ENCODE measurements at places on chromosomes 1 and 21.

DNA sequence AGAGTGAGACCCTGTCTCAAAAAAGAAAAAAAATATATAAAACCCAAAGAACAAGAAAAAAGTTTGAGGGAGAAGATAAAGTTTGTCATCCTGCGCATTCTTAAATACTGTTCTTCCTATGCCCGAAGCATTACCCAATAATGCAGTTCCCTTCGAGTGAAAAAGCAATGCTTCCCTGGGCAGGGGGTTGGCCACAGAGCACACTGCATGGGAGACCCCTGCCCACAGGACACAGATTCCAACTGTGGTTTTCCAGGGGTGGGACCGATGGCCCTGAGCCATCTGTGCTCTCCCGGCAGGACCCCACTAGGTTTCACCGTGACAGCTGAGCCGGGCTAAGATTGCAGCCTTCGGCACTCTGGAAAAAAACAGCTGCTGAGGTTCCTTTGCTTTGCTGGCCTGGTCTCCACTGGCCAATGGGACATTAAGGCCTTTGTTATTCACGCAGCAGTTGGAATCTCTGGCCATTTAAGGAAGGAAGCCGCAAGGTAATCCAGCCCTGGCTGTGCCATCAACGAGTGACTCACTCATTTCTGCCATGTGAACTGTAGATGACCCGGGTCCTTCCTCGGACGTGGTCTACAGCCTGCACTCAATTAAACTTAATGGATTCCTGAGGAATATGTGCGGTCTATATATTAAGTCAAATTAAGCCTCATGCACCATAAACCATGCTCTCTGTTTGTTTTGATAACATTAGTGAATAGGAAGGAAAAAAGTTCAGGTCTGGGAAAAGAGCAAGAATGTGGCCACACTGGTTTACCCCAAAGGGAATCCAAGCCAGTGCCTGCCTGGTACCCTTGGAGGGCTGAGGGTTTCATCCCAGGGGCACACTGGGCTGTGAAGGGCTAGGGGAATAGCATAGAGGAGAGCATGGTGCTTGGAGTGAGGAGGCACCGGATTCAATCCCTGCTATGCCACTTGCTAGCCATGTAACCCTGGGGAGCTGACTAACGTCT, 163.2 kb downstream of the ZBTB18 start:
- DNase-seq, result no peak

GRCh38 chr1:239547987-239548386, 161.6 kb downstream of the CHRM3 start:
- no peak for DNase-seq

- DNase-seq, result no peak
Measured at GRCh38 chr1:87513966-87514660, 185.4 kb downstream of the LMO4 start.

DNA sequence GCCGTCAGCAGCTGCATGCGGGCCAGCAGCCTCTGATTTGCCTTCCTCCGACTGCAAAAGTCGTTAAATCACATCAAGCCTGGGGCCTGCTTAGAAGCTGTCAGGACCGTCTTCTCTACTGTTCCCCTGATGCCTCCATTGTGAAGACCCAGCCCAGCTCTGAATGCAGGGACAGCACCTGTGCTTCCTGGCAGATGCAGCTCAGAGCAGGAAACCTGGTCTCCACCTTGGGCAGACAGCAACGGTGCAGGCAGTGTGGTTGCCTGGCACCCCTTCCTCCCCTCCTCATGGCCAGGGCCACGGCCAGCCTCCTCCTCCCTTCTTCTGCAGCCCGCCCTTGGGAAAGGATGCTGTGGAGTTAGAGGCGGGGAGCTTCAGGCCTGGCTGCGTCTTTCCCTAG, 92.3 kb upstream of the COL6A1 start:
- DNase-seq, result no peak

DNA sequence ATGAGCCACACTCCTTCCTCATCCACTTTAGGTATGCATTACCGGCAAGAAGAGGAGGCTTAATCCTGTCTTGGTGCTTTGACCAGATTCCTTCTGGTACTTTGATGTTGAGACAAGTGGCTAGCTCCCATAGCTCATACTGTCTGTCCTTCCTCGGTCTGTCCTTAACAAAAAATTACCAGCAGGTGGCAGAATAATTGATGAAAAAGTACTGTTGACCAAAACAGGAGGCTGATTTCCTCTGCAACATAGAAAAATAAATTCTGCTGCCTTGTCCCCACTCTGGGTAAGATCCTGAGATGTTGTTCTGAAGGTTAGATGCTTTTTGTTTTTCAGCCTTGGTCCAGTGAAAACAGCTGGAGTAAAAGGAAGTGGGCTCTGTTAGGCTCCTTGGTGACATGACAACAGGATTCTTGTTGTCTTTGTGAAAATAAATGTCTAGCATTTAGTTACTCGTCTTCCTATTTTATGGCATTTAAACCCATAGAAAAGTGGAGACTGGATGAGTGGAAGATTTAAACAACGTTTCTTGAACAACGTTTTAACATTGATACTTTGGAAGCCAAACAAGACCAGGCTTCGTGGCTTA, 11.2 kb upstream of the HJV start:
- no peak for DNase-seq

DNA sequence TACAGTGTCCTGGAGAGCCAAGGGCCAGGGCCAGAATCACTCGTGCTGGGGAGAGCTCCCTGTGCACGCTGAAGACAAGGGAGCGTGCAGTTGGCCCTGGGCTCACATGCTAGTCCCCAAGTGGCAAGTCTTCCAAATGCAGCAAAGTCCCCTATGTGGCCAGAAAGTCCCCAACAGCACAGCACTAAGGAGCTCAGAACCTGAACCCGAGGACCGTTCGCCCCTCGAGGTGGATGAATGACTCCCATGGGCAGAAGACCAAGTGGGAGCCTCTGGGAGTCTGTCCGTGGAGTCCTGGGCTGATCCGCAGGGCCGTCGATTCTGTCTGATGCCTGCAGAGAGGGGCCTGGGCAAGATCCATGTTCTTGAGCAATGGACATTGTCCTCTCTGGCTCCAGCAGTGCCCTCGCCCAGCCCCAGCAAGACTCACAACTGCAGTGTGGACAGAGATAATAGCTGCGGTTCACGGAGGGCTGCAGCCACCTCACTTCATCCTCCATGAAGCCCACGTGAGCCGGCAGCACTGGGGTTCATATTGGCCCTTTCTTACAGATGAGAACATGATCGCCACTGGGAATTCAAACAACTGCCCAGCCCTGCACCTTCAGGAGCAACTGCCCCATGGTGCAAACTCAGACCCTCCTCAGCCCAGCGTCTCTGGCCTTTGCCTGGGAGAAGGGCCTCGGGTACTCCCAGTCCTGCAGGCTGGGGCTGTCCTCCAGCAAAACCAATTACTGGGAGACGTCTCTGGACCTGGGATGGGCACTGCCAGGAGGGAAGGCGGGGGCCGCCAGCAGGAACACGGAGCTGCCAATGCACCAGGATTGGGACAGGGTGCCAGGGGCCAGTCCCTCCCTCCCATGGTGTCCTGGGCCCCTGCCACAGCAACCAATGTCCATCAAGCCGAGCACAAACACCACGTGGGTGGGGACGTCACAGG, 243.7 kb downstream of the NPHP4 start:
- DNase-seq, result no peak

DNA sequence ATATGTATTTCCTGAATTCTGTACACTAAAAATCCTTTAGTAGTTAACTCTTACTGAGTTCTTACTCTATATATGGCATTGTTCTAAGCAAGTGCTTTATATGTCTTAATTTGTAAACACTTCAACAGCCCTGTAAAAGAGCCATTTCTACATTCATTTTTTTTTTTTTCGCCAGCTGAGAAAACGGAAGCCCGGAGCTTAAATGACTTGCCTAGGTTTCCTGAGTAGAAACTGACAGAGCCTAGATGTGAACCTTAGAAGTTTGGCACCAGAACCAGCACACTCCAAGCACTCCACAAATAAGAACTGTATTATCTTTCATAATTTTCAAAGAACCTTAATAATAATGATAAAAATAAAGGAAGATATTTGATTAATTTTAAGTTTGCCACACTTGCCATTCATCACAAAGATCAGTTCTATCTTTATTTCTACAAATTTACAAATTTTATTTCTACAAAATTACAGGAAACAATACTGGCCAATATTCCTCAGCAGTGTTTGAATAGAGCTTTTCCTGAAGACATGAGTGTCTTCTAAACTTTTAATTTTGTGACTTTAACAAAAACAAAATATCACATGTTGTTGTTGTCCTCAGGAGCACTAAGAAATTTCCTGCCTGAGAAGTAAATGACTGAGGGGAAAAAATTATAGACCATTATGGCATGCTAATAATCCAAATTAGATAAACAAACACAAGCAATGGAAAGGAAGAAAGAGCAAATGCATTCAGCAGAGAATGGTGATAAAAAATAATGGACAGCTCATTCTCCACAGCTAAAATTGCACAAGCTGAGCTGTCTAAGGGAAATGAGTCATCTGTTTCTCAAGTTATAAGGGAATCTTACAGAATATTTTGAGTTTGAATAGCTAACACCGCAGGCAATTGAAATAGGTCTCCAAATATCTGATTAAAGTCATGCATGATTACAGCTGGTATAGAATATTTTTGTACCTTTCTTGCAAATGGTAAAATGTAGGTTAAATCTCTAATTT, 71.2 kb downstream of the DPYD start:
- no peak for DNase-seq

DNA sequence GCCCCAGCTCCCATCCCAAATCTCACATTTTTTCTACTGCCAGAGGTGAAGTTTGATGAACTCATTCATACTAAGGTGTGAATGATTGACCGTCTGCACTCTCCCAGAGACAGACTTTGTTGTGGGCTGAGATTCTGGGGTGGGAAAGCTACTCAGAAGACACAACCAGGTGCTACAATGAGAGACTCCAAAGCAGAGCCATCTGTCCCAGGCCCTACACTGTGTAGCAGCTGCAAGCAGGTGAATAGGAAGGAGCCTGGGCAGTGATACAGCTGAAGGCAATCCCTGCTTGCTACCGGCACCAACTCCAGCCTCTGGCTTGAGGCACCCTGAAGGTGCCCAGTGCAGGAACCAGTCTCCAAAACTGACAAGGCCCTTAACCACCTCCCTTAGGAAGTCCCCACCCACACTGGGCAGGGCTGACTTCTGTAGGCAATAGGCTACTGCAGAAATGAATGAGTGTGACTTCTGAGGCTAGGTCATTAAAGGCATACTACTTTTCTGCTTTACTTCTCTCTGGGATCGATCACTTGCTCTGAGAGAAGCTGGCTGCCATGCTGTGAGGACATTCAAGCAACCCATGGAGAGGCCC, 79.7 kb upstream of the RUNX3 start:
- DNase-seq, result no peak

DNA sequence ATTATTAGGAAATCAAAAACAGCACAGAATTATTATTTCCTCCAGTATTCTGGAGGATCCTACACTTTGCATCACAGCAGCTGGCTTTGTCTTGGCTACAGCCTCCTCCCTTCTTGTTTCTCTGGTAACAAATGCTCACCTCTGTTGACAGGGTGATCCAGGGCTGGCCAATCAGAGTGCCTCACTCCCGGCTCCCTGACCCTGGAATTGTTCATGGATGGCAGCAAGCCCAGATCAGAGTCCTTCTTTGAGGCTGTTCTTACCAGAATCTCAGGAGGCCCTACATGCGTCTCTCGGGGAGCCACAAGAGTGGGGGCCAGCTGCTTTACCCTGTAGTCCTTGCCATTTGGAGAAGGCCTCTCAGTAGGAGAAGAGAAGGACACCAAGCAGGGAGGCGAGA, 48.4 kb upstream of the IGSF5 start:
- DNase-seq, result no peak

GRCh38 chr1:26164036-26164860, 4.5 kb downstream of the C1orf232 start:
- no peak for DNase-seq

GRCh38 chr1:41370756-41371420, 9.7 kb downstream of the FOXO6 start:
- no peak for DNase-seq

DNA sequence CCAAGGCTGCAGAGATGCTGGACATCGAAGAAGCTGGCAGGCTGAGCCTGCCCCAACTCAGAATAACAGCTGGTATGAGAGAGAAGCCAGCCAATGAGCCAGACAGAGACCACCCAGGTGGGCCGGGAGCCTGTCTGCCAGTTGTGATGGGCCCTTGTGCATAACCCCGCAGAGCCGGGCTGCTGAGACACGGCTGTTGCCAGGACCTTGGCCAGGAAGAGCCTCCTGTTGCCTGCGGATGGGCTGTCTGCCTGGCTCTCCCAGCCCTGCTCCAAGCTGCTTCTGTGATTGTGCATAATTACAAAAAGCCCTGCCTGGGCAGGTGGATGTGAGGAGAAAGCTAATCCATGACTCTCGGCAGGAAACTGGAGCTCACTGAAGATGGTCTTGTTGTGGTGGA, 126.5 kb downstream of the CAPN8 start:
- DNase-seq, result no peak

- DNase-seq, result no peak
Measured at GRCh38 chr1:231443363-231443762, 21.3 kb upstream of the EGLN1 start.

- no peak for DNase-seq
Measured at GRCh38 chr1:60280819-60281218, 207.2 kb upstream of the C1orf87 start.

GRCh38 chr1:245842106-245842505, 665.0 kb downstream of the SMYD3 start:
- no peak for DNase-seq

GRCh38 chr1:171654942-171655745, 2.7 kb upstream of the MYOC start:
- DNase-seq, result peak; percentile 59

- DNase-seq, result no peak
Measured at GRCh38 chr1:69321311-69321710, 246.4 kb upstream of the LRRC7 start.

DNA sequence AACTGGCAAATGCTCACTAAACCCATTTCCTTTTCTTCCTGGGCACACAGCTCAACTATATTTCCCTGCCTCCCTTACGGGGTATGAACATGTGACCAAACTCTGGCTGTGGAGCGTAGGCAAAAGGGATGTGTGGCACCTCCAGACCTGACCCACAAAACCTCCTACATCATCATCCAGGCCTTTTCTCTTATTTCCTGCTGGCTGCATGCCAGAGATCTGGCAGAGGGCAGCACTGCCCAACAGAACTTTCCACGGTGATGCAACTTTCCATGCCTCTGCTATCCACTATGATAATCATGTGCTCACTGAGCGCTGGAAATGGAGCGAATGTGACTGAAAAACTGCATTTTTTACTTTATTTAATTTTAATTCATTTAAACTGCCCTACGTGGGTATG, 99.6 kb upstream of the CACNA1E start:
- DNase-seq, result no peak

DNA sequence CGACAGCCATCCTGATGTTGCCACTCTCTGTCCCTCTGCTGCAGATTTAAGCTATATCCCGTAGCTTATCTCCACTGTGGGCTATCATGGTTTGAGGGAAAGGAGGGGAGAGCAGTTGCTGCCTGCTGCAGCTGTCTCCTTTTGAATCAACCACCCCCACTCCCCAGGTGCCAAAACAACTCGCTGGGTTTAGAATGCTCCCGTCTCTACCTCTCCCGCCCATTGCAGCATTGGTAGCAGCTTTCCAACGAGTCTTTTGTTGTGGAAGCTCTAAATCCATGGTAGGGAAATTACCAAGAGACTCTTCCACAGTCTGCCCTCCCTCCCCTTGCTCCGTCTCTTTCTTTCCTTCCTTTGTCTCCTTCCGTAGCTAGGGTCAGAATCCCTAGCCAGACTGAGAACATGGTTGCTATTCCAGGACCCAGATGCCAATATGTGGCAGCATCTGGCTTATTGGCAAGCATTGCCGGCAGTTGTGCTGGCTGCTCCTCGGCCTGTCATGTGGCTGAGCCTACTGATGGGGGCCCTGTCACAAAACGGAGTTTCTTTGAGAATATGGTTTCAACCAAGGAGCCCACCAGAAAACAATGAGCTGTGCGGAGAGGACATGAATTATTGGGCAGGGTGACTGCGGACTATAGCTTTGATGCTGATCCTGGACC, 230.7 kb downstream of the RPS6KC1 start:
- DNase-seq, result no peak

GRCh38 chr1:9990944-9991343, 6.1 kb upstream of the RBP7 start:
- DNase-seq, result no peak

Measured in activated T-cell treated with anti-CD3 and anti-CD28 coated beads for 4 hours (primary cell).